ENCODE measurements at places on chromosomes 16 and 17. TPM values are rescaled to one million over a fixed set of nuclear protein-coding genes. Genes with fewer than 3 reads are reported as not detected.

Gene CDR2
- total RNA-seq: 23.9 TPM

Gene NAE1
- total RNA-seq: 40.0 TPM

Gene ATP2A1
- total RNA-seq: 0.11 TPM

Gene OMG
- not detected for total RNA-seq

Gene EFNB3
- total RNA-seq: 5.9 TPM

Gene ABCA6
- 0.11 TPM for total RNA-seq

Gene MLKL
- 4.1 TPM for total RNA-seq

Gene MON1B
- total RNA-seq: 24.8 TPM

Gene ST6GALNAC2
- total RNA-seq: 20.8 TPM

Gene NKD1
- total RNA-seq: 0.11 TPM
